ENCODE measurements at places on chromosomes 13 and 19.
A peak's percentile ranks its signal among the peaks of the same experiment; 100 is the strongest.

DNA sequence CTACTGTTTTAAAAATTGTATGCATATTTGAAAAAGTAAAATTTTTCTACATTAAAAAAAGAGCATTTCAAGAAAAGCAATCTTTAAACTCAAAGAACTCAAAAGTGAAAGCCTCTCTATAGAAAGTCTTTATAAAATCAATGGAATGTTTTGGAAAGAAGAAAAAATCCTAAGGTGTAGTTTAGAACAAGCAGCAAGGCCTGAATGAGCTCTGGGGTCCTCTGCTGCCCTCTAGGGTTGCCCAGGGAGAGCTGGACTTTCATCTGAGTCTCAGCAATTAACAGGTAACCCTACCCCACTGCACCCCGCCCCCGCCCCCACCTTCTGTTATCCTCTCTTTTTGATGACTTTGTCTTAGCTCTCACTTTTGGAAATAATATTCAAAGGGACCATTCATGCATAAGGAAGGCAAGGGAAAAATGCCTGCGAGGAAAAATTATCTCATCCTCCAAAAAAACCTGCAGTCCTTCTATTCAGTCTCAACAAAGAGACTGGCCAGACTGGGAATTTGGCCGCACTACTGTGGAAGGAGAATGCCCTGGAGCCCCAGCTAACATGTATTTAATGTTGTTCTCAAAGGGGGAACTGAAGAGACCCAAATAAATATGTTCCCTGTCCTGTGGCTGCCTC is 24.1 kb downstream of the SLC25A30 start:
- peak; percentile 49 for DNase-seq

GRCh38 chr19:55062735-55063491 is at the start of gene RDH13:
RDH13 (minus strand) TSS chr19:55063148; CDS start chr19:55063032, 116 bp downstream.
- DNase-seq = peak; percentile 98

- no peak for DNase-seq
Observed at GRCh38 chr13:71034018-71034417, 833.0 kb downstream of the DACH1 start.

DNA sequence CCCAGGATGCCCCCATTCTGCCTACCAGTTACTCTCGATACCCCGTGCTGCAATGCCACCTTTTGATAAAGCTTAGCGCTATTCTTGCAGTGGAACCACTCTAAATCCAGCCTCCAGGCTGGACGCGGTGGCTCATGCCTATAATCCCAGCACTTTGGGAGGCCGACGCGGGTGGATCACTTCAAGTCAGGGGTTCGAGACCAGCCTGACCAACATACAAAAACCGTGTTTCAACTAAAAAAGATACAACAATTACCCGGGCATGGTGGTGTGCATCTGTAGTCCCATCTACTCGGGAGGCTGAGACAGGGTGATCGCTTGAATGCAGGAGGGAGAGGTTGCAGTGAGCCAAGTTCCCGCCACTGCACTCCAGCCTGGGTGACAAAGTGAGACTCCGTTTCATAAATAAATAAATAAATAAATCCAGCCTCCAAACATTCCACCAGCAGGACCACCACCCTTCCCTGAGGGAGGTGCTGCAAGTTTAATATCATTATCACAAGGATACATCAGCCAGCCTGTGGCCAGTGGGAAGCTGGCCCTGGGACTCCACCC is 27.7 kb downstream of the CYP2B6 start:
- DNase-seq = no peak

- DNase-seq = no peak
Observed at GRCh38 chr19:56174550-56174949, 1.3 kb upstream of the GALP start.

DNA sequence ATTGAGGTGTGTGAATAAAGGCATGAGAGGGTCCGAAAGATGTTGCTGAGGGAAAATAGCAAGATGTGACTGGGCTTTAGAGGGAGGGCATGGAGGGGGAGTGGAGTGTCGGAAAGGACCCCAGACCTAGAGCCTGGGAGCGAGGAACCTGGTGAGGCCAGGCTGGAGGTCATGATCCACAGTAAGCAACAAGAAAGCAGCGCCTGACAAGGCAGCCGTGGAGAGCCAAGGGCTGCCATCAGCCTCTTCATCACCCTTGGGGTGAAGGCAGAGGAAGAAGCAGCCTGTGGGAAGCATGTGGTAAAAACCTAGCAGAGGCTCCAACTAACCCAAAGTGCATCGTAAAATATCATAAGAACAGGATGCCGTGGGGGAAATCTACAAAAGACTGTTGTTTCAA is 162.8 kb upstream of the SOX1 start:
- DNase-seq = no peak

DNA sequence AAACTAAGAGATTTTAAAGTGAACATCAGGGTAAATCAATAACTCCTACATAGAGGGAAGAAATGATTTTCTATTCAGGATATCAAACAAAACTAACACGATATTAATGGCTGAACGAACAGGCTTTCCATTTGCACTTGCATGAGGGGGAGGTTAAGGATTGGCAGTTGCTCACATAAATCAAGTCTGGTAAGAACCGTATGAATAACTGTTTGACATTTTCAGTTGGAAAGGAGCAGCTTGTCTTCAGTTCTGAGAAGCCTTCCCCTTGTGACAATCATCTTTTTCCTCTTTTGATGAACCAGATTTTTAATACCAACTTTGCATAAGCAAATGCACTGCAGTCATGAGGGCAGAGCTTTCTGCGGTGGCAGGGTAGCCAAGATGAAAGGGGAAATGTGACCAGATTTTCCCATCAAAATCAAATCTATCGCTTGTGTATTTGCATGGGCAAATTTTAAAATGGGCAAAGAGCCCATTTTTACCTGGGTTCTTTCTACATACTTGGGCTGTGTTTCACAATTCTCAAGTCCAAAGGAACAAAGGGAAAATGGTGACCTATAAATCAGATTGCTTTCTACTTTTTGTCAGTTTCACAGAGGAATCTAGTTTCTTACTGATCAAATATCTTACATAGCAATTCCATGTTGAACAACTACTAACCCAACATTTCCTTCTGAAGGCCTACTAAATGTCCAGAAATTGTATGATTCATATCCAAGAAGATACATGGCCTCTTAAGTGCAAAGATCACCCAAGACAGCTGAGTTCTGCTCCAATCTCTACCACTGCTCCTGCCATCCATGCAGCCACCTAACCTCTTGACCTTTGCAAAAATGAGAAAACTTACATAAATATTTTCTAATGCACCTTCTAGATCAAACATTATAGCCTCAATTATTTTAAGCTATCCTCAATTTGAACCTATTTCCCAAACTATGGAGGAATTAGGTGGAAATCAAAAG is 249.6 kb downstream of the OXGR1 start:
- DNase-seq = no peak

- DNase-seq = no peak
Observed at GRCh38 chr19:52660981-52661380, 22.8 kb upstream of the ZNF83 start.

DNA sequence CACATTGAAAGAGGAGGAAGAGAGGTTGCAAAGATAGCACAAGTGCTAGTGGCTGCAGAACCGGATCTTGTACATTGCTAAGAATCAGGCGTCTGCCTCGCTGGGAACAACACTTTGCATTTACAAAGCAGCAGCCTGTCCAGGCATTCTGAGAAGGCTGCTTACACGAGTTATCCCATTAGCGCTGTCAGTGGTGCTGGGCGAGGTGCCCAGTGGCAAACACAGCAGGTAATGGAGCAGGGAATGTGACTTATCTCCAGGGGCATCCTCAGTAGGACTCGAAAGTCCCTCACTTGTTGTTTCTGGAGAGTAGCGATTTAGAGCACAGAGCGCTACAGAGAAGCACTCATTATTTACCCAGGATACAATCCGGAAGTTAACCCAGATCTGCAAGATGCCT is 209.6 kb downstream of the OLFM4 start:
- no peak for DNase-seq

GRCh38 chr13:33087790-33088189 is 71.6 kb downstream of the KL start:
- DNase-seq = no peak

DNA sequence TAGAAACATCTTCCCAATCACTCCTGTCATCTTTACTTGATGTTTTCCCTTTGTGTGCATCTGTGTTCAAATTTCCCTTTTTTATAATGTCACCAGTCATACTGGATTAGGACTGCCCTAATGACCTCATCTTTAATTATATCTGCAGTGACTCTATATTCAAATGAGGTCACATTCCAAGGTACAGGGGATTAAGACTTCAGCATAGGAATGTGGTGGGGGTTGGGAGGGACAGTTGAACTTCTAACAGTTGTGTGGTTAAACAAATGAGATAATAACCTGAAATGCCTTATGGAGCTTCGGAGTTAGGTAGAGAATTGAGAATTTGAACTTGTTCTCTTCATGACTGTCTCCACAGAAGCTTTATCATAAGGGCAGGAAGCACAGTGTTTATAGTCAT is 23.0 kb downstream of the PAN3 start:
- DNase-seq = no peak

DNA sequence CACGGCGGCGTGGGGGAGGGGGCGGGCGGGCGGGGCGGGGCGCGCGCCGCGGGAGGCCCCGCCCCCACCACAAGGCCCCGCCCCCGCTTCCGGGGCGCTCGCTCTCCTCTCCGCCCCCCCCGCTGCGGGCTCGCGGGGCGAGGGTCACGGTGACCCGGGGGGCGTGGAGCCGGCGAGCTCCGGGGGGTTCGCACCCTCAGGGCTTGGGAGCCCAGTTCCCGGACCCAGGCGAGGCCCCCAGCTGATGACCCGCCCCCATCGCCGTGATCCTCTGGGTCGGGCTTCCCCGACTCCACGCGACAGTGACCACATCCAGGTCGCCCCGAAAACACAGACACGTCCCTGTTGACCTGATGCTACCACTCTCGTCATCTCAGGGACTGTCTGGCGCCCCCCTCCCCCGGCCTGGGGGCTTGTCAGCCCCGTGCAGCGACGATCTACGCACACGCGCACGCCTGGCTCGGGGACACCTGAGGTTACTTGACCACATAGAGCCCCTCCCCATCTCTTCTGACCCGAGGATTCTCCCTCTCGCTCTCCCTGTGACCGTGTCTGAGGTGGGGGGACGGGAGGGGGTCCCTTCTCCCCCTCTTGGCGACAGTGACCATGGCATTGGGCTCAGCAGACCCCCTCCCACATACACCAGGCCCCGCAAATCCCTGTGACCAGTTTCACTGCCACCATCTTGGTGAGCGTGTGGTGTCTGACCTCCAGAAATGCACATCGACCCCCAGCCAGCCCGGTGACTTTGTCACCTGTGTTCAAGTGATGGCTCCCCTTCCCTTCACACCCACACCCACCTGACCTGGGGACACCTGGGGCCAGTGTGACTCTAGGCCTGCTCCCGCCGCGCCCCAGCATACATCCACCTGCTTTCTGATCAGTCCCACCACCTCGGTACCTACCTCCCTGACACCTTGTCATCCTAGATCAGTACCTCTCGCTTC is 670 bp downstream of the MAP2K7 start:
- DNase-seq = peak; percentile 90

GRCh38 chr19:52336117-52336790 is at the start of gene ZNF610:
ZNF610 (plus strand) TSS chr19:52336243; CDS start chr19:52349173, 12,930 bp downstream.
- peak; percentile 87 for DNase-seq

DNA sequence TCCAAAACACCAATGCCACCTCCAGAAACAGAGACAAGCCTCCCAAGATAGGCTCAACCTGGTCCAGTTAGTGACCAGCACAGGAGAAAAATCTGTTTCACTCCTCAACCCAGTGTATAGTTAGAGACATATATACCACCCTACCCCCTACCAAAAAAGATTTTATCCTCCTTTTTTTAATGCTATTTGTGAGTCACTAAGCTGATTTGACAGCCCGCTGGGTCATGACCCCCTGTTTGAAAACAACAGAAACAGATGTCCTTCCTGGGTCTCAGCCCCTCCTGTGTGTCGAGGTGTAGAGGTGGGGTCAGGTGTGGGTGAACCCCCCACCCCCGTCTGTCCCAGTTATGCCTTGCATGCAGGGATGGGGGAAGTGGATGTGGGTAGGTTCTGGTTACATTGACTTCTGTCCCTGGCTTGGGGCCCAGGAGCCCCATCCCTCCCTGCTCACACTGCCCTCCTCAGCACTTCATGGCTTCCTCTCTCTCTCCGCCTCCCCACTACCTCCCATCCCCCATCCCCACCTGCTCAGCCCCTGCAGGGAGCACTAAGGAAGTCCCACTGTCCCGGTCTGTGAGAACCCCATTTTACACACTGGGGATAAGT is 14.0 kb upstream of the TOMM40 start:
- DNase-seq = no peak

GRCh38 chr19:48461982-48462655 is 6.7 kb downstream of the KCNJ14 start:
- no peak for DNase-seq

- DNase-seq = no peak
Observed at GRCh38 chr19:43465468-43466120, at the start of gene LYPD3. LYPD3 (minus strand) TSS chr19:43465608; CDS start chr19:43465571, 37 bp downstream.

GRCh38 chr13:107365466-107366215 is 797.7 kb upstream of the ARGLU1 start:
- no peak for DNase-seq

- peak; percentile 73 for DNase-seq
Observed at GRCh38 chr19:41871573-41872383, 5.3 kb upstream of the CD79A start.

- DNase-seq = peak; percentile 32
Observed at GRCh38 chr19:46639358-46640182, 3.6 kb upstream of the GNG8 start.

DNA sequence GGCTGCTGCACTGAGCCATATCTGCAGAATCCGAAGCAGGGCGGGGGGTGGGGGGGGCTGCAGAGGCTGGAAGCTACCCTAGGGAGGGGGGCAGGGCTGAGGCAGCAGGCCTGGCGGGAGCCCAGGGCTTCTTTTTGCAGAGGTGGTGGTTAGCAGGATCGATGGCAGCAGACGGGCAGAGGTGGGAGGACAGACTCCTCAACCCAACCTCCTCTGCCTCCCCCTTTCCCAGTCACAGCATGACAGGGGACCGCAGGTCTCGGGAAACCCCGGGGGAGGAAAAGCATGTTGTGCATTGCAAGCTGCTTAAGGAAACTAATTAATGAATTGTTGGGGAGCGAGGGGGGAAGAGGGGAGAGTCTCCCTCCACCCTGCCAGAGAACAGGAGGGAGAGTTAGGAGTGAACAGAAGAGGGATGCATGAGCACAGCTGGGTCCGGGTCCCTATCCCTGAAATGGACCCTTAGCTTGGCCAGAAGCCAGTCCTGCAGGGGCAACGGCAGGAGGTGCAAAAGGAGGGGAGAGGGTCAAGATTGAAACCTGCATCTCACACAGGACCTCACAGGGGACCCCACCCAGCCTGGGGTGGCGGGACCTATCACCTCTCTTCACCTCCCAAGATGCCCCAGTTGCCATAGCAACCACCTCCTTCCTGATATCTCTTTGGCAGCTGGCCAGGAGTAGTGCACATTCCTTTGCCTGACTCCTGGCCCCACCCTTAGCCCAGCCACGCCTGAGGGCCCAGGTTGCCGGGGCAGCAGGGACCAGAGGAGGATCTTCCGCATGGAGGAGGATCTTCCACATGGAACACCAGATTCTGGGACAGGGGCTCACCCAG is 1.8 kb downstream of the FXYD7 start:
- DNase-seq = peak; percentile 69
